Non-pigmented ciliary epithelial cell (primary cell): ENCODE measurements at places on chromosomes 4 and X.

- DNase-seq: peak; percentile 92
Observed at GRCh38 chrX:150200820-150201287, 162.3 kb upstream of the MAMLD1 start.

DNA sequence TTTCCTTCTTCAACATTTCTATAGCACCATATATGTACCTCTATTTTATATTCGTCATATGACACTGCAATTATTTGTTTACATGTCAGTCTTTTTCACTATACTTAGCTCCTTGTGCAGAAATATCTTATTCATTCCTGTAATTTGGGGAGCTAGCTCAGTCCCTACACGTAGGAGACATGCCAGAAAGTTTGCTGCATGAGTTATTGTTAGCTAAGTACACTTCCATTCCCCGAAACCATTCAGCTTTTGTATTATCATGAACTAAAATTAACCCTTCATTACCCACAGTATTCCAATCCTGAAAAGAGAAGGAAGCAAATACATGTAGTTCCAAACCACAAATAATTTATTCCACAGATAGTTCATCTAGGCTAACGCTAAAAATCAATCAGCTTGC is 10.2 kb downstream of the CBR4 start:
- DNase-seq: no peak

- DNase-seq: no peak
Observed at GRCh38 chr4:120007896-120008436, 58.7 kb downstream of the MAD2L1 start.

DNA sequence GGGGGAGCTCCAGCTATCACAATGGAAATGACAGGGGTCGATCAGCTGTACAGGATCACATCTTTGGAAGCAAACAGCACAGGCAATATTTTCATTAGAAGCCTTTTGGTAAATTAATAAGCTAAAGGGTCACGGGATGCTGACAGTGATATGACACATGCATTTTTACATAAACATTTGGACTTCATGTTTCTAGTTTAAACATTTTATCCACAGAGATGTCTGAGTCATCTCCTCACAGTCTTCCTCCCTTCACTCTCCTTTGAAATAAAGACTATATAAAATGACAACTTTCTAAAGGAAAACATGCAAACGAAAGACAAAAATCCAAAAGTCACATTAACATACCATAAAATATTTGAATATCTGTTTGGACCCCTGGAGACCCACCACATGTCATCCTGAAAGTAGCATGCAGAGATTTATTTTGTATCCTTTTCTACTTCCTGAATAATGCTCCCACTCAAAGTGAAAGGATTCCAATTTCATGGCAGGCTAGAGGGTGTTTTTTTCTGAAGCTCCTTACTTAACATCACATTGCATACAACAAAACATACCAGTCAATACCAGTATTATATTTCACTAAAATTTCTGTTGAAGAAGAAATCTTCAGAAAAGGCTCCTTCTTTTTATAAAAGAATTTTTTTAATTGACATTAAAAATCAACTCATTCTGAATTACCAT is 200.1 kb upstream of the PPARGC1A start:
- DNase-seq: no peak

DNA sequence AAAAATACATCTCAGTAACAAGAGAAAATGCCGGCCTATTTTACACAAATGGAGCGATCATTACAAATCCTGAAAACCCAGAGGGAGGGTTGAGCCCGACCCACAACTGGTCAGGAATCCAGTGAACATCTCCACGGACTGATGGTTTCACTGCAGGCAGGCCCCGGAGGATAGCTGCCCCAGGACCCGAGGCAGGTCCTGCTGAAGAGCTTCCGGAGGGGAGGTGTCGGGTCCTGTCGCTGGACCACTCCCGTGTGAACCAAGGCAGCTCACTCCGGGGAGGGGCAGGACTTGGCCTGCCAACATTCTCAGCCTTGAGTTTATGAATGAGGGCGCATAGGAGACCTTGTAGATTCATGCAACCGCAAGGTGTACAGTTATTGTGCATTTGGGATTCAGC is 4.8 kb upstream of the CRMP1 start:
- DNase-seq: no peak

- no peak for DNase-seq
Observed at GRCh38 chrX:119870626-119871131, 854 bp downstream of the RNF113A start.
